ENCODE measurements at places on chromosomes 1 and 21. TPM values are rescaled to one million over a fixed set of nuclear protein-coding genes. Genes with fewer than 3 reads are reported as not detected.

DNA sequence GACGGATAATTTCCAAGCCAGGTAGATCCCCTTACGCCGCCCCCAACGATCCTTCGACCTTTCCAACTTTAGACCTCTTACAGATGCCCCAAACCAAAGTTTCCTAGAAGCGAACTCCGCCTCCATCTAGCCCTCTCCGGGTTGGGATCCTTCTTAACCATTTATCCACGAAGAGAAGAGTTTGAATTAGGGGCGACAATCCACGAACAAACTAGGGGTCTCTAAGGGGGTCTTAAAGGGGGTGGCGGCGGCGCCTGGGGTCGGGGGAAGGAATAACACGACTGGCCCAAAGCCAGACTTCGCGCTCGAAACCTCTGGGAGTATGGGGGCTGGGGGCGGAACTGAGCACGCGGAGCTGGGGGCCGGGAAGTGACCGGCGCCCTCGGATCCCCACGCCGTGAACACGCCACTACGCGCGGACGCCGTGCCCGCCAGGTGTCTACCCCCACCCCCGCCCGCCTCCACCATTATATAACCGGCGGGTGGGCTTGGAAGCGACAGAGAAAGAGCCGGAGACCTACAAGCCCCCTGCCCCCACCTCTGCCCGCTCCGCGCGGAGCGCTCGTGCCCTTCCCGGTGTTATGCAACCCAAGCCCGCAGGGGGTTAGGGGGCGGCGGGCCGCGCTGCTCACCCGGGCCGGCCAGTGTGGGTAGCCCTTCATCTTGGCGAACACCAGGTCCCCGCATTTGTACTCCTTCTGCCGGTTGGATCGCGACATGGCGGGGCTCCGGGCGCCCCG is 594 bp downstream of the HDGF start:
- no peaks in the 10 kb centered on the region for H3K27me3 ChIP-seq
- peaks cover 32% of the 10 kb centered on the region for H3K36me3 ChIP-seq
- H3K27ac ChIP-seq = peak overlapping the region; percentile 98
- peaks cover 49% of the 10 kb centered on the region for H3K4me1 ChIP-seq

DNA sequence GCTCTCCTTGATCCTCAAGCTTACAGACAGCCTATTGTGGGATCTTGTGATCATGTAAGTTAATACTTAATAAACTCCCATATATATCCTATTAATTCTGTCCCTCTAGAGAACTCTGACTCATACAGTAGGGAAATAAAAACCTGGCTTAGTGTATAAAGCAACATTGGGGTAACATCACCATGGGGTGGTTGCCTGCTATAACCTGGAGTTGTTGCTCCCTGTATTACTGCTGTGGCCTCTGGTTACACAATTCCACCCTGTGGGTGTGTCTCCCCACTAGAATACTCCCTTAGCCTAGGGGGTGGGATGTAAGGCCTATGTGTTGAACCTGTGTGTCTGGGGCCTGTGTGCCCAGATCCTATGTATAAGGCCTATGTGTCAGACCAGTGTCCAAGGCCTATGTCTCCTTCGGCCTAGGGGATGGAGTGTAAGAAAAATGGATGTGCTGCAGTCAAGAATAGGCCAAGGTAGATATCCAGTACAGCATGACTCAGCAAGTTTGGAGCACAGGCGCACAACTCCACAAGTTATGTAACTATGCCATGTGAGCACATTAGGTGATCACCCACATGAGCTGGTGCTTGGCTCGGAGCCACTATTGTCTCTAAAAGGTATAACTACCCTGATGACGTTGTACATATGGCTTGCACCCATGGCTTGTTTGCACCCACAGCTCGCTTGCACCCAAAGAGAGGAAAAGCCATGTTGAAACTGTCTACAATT is 96.8 kb upstream of the C1orf21 start:
- DNase-seq = no peak
- no peaks in the 10 kb centered on the region for H3K27me3 ChIP-seq
- no peak overlapping the region for H3K4me3 ChIP-seq
- H3K4me1 ChIP-seq = no peaks in the 10 kb centered on the region
- no peaks in the 10 kb centered on the region for H3K36me3 ChIP-seq

DNA sequence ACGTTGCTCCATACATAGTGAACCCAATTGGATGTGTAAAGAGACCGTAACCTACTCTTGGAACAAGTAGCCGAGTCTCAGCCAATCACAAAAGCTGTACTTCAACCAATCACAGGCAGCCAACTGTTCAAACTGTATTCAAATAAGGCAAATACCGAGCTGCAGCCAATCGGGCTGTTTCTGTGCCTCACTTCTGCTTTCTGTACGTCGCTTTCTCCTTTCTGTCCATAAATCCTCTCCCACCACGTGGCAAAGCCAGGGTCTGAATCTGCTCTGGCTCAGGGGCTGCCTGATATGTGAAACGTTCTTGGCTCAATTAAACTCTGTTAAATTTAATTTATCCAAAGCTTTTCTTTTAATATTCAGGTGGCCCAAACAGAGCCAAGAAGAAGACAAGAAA is 210.3 kb downstream of the URB2 start:
- no peaks in the 10 kb centered on the region for H3K36me3 ChIP-seq
- no peak overlapping the region for H3K27ac ChIP-seq
- no peak for DNase-seq
- H3K4me1 ChIP-seq = no peaks in the 10 kb centered on the region
- H3K27me3 ChIP-seq = peaks cover 8% of the 10 kb centered on the region

Gene AKR7A3
- polyA plus RNA-seq = 1,022 TPM

DNA sequence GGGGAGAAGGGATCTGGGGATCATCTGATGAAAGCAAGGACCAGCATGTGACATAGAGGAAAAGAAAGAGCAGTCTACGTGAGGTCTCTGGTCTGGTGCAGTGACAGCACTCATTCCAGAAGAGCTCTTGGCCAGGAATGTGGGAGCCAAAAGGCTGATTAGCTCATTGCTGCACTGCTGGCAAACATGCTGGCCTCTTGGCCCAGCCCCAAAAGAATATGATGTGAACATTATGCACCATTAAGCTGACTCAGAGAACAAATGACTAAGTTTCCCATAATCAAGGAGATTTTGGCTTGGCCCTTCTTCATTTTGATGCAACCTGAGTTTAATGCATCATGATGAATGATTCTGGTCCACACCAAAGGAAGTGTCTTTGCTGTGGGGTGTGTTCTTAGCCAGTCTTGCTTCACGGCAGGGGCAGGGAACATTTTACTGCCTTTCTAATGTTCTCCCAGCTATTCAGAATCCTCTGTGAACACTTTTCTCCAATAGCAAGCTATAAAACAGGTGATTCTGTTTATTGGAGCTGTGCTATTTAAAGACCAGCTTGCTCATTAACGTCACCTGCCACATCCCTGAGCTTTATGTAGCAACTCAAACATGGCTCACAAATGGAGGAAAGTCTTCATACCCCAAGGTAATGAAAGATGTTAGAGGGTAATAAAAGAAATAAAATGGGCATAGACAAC is 55.1 kb downstream of the PCBP3 start:
- no peak overlapping the region for H3K4me3 ChIP-seq
- no peaks in the 10 kb centered on the region for H3K36me3 ChIP-seq
- DNase-seq = no peak
- no peaks in the 10 kb centered on the region for H3K4me1 ChIP-seq

DNA sequence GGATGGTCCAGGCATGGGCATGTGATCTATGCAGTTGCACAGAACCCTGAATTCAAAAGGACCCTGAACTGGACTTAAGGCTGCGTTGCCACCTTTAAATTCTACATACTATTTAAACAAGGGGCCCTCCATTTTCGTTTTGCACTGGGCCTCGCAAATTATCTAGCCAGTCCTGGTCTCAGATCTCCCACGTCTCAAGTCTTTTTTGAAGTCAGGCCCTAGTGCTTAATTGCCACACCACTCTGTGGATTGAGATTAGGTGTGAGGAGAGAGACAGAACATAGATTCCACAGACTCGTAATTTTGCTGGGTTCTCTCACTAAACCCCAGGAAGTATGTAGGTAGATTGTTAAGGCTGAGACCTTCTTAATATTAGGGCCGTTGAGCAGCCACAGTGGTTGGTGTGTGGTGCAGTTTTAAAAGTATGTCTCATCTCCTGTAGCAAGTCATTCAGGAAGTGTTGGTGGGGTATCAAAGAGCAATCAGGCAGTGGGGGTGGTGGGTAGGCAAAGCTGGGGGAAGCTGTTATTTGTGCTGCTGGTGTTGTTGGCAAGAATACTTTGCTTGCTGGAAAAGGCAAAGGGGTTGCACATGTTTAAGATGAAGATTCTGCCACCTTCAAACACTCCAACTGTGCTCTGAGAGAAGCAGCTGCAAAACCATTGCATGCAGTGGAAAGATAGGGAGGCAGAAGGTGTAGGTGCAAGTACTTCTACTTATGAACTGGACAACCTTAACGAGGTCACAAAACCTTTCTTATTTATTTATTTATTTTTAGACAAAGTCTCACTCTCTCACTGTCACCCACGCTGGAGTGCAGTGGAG is 11.2 kb downstream of the CD84 start:
- DNase-seq = peak; percentile 55
- peak overlapping the region; percentile 77 for H3K27ac ChIP-seq
- H3K4me1 ChIP-seq = no peaks in the 10 kb centered on the region
- no peaks in the 10 kb centered on the region for H3K27me3 ChIP-seq

Gene PLEKHO1
- polyA plus RNA-seq = 38.4 TPM

- H3K4me3 ChIP-seq = no peak overlapping the region
- H3K27me3 ChIP-seq = no peaks in the 10 kb centered on the region
- no peak overlapping the region for H3K27ac ChIP-seq
- DNase-seq = no peak
- H3K4me1 ChIP-seq = no peaks in the 10 kb centered on the region
Observed at GRCh38 chr1:43766818-43767525, 59.6 kb downstream of the ST3GAL3 start.

DNA sequence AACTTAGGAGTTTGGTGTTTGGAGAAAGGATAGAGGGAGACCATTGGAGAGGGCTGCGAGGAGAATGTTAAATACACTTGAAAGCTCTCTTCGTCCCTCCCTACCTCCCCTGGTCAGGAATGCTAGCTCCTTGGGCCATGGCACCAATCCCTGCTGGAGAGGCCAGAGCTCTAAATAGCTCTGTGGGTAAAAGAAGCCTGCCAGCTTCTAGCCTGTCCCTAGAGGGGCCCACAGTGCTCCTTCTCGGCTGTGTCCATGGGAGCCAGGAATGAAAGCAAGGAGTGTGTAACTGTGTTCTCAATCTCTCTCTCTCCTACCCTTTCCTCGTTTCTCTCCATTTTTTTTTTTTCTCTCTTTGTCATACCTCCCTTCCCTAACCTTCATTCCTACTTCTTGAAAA is at the start of gene CCDC190:
Gene CCDC190, minus strand, starts transcription at position 75 of the 400 bp plus-strand sequence. CDS start 1,529 bp downstream, outside the sequence.
- H3K27me3 ChIP-seq = peaks cover 3% of the 10 kb centered on the region
- DNase-seq = no peak
- H3K27ac ChIP-seq = no peak within 1 kb of the TSS
- no peak within 1 kb of the TSS for H3K4me3 ChIP-seq
- no peaks in the 10 kb centered on the region for H3K4me1 ChIP-seq

GRCh38 chr1:225318706-225319575 is 108.9 kb downstream of the LBR start:
- DNase-seq = peak; percentile 59
- H3K4me1 ChIP-seq = no peaks in the 10 kb centered on the region
- H3K27ac ChIP-seq = no peak overlapping the region
- H3K36me3 ChIP-seq = no peaks in the 10 kb centered on the region
- no peaks in the 10 kb centered on the region for H3K27me3 ChIP-seq
- H3K4me3 ChIP-seq = no peak overlapping the region

- H3K27ac ChIP-seq = peak overlapping the region; percentile 57
- peaks cover 64% of the 10 kb centered on the region for H3K4me1 ChIP-seq
- H3K4me3 ChIP-seq = no peak overlapping the region
Observed at GRCh38 chr21:44849616-44850130, 23.8 kb downstream of the PTTG1IP start.
